Stimulated activated CD8-positive, alpha-beta memory T cell treated with anti-CD3 and anti-CD28 coated beads, Interleukin-4, amount 100 ng/mL, for 1 hour (primary cell): ENCODE measurements at places on chromosomes 7 and 10.

- no peak for DNase-seq
Measured at GRCh38 chr7:24836084-24836483, 78.8 kb upstream of the GSDME start.

GRCh38 chr10:99330347-99330924, 1.3 kb downstream of the CNNM1 start:
- no peak for DNase-seq

- no peak for DNase-seq
Measured at GRCh38 chr7:22972207-22972606, 41.7 kb downstream of the HYCC1 start.

GRCh38 chr10:50335397-50335796, 84.1 kb upstream of the ASAH2 start:
- DNase-seq = no peak

GRCh38 chr7:113652501-113652900, 266.3 kb downstream of the PPP1R3A start:
- no peak for DNase-seq

GRCh38 chr7:88366845-88367244, 60.2 kb upstream of the STEAP4 start:
- DNase-seq = no peak

DNA sequence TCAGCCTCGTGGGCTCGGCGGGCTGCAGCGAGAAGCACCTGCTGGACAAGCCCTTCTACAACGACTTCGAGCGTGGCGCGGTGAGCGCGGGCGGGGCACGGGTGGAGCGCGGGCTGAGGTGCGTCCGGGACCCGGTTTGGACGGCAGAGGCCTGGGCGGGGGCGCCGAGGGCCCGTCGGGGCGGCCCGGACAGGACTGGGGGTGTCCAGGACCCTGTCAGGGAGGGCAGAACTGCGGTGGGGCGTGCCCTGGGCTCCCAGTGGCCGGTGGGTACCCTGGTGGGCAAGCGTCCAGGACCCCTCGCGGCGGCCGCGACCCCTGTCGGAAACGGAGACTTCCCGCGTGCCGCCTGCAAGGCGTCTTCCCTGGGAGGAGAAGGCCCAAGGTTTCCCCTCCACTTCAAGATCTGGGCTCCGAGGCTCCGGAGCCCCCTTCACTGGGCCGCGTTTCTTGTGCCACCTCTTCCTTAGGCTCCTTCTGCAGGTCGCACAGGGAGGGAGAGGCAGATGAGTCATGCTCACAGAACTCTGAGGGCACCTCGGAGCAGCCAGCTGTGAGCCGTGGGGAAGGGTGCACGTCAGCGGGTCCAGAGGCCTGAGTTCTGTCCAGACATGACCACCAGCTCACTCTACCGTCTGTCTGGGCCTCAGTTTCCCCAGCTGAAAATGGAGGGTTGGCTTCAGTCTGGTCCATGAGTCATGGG, 485 bp downstream of the ALOX5 start:
- DNase-seq = no peak

GRCh38 chr10:118753331-118754228, 1.2 kb downstream of the CACUL1 start:
- DNase-seq = no peak

DNA sequence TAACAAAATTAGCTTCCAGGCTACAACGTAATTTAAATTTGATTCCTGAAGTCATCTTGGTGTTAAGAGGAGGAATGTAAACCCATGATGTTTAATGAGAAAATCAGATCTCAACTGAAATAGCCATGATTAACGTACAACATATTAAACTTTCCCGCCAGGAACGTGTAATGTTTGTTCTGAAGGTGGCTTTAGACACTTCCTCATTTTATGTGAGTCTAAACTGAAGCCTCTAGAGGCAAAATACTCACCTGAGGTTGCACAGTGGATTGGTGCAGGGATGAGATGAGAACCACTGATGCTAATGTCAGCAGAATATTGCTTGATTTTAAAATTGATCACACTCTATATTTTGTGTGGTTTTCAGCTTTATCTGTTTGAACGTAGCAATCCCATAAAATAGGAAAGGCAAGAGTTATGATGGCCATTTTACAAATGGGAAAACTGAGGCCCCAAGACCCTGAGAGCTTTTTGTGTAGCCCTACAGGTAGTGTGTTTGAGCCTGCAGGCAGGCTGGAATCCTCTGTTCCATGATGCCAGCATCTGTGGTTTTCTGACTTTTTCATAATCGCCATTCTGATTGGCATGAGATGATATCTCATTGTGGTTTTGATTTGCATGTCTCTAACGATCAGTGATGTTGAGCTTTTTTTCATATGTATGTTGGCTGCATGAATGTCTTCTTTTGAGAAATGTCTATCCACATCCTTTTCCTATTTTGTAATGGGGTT, 243.7 kb upstream of the BMPER start:
- no peak for DNase-seq

DNA sequence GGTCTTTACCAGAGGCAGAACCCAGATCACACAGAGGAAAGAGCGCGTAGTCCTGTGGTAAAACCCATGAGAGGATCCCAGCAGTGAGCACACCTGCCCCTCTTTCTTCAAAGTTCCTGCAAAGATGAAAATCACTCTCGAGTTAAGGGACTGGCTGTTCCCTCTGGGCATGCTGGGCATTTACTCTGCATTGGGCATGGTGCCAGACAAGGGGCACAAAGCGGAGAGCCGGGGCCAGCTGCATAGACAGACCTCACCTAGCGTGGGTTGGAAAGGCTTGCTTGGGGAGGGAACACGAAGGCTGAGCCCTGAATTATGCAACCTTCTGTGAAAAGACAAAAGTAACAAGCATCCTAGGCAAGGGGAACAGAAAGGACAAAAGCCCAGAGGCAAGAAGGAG, 120.0 kb upstream of the TCERG1L start:
- DNase-seq = no peak

GRCh38 chr10:63140077-63140476, 6.9 kb downstream of the NRBF2 start:
- no peak for DNase-seq

GRCh38 chr7:2405601-2406345, 2.4 kb downstream of the CHST12 start:
- no peak for DNase-seq

DNA sequence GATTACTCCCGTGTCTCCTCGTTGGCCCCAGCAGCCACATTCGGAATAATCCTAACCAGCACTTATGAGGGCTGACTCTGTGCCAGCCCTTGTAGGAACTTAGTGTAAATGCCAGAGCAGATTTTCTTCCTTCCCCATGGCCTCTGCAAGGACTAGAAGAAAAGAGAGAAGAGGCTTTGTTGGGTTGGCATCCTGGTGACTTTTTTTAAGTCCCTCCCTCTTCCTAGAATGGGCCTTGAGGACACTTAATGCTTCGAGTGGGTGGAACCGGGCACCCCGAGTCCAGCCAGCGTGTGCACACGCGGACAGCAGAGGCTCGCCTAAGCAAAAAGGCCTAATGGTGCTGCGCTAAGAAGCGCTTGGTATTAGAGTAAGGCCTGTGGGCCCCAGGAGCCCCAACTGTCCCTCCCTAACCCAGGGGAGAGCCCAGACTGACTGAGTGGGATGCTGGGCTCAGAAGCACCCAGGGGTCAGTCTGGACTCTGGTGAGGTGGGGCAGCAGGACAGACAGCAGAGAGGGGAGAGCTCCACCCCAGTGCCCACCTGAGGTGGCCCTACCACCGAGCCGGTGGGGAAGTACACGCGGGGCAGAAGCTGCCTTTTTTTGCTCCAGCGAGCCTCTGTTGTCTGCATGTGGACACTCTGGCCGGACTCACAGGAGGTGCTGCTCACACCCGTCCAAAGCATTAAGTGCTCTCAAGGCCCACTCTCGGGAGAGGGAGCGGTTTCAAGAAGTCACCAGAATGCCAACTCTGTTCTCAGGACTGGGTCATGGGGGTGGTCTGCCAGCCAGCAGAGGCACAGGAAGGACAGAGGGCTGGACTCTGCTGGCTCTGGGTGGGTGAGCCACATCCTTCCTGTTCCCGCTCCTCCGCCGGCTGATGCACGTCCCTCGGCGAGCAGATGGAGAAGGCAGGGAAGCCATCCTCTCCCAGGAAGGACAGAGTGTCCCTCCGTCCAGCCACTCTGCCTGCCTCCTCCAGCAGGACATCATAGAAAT, 12.5 kb downstream of the ITPRIP start:
- no peak for DNase-seq

DNA sequence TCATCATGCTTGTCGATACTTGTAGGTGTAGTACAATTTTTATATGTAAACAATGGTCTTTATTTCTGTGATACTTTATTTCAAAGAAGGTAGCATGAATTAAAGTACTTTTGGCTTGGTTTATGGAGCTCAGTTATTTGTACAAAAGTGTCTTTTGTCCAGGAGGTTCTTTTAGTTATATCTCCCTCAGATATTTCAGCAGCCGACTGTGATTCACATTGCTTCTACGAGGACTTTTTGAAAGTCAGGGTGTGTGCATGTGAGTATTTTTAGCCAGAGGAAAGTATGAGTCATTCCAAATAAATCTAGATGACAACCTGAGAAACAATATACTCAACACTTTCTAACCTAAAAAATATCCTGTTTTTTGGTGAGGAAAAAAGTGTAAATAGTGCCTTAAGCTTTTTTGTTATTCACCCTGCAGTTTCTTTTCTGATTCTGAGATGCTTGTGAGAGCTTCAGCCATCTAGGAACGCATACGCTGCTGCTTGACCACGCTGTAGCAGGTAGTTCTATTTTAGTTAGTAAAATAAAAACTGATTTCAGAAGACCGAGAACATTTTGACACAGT, 595 bp upstream of the SUN1 start:
- DNase-seq = no peak

GRCh38 chr10:61894133-61894532, 7.4 kb upstream of the ARID5B start:
- no peak for DNase-seq

GRCh38 chr10:95334805-95335144, 44.0 kb upstream of the PDLIM1 start:
- DNase-seq = no peak

DNA sequence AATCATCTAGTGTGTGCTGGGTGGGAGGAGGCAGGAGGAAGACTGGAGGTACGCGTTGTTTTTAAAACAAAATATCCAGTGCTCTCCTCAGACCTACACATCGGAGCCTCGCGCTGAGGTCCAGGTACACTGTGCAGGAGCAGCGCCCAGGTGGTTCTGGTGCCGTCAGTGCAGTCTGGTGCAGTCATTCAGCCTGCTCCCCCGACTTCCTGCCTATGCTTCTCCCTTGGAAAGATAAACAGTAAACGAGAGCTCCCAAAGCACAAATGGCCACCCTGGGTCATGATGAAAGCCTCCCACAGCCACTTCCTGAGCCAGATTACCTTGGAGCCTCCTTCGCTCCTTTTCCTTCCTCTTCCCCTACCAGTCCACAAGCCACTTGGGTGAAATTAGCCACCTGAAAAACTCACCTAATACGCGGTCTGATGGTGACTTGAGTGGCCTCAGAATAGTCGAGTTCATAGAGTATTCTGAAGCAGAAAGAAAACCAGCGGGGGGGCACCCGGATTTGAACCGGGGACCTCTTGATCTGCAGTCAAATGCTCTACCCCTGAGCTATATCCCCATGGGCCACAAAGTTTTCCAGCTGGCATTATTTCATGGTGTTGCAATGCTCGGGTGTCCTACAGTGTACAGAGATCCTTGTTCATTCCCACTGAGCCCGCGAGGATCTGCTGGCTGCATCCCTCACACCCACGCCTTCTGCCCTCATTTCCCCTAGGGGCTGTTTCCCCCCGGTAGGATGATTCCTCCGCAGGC, 82.5 kb downstream of the ZNF467 start:
- DNase-seq = no peak

DNA sequence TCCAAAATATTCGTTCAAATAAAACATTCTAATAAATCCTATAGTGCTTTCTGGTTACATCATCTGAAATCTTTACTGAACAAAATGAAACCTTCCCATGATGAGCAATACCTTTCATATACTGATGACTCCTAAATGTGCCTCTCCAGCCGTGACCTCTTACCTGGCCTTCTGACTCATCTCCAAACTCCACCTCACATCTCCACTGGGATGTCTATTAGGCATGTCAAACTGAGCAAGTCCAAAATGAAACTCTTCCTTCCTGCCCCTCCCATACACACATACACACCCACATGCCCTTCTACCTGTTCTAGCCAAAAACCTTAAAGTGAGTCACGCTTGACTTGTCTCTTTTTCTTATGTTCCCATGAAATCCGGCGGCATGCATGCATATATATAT, 22.9 kb downstream of the GSAP start:
- DNase-seq = no peak

DNA sequence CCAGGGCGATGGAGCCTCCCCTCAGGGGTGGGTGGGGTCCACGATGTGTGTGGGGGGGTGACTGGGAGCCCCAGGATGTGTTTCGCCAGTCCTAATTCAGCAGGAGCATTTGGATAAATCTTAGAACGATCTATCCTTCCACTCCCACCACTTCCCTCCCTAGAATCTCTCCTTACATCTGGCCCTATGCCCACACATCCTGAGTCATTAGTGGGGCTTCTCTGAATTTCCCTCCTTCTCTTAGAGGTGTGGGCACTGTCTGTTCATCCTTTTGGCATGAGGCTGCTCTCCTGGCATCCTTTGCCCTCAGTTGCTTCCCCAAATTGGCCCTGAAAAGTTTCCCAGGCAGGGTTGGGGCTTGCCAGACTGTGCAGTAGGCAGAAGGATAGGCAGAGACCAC, 1.6 kb downstream of the GHRHR start:
- DNase-seq = no peak

DNA sequence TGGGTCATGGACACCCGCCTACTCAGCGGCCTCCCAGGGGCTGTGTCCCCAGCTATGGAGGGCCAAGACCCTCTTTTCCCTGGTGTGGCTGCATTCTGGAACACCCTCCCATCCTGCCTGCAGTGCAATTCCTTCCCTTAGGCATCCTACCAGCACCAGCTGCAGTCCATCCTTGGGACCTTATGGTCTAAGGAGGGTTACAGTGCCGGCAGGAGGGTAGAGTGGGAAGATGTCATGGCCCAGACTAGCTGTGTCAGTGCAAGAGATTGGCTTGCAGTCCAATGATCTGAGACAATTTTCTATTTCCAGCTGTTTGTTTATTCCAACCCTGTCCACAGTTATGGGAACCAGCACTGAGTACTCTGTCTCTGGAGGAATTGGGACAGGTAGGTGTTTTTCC, 92.4 kb downstream of the WDFY4 start:
- no peak for DNase-seq

DNA sequence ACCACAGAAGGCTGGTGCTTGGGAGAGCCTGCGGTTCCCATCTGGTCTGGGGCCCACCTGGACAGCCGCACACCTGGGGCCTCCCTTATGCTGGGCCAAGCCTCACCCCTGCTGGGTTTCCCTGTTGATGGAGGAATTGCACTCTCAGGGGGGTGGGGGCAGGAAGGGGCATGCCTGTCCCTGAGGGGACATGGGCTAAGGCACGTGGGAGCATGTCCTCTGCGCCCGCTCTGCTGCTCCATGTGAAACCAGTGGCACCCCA, 43.4 kb downstream of the OAT start:
- no peak for DNase-seq

DNA sequence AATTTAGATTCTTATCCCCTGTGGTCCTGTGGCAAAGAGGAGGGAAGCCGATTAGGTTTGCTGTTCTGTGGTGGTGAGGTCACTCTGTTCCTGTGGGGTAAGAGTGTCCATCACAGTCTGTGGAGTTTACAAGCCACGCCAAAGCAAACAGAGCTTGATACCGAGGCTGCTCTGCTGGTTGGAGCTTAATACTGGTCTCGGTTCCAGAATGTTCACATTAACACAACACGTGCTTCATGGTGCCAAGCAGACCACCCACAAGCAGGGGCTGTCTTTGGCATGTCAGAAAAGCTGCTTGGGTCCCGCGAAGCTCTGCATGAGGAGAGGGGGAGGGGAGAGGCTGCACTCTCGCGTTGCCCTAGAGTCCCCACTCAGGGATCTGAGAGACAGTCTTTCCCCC, 47.5 kb downstream of the DNAJB6 start:
- DNase-seq = no peak

GRCh38 chr7:135235841-135236240, 2.2 kb downstream of the STRA8 start:
- no peak for DNase-seq
